ENCODE measurements at places on chromosomes 1 and 21. TPM values are rescaled to one million over a fixed set of nuclear protein-coding genes. Genes with fewer than 3 reads are reported as not detected.

DNA sequence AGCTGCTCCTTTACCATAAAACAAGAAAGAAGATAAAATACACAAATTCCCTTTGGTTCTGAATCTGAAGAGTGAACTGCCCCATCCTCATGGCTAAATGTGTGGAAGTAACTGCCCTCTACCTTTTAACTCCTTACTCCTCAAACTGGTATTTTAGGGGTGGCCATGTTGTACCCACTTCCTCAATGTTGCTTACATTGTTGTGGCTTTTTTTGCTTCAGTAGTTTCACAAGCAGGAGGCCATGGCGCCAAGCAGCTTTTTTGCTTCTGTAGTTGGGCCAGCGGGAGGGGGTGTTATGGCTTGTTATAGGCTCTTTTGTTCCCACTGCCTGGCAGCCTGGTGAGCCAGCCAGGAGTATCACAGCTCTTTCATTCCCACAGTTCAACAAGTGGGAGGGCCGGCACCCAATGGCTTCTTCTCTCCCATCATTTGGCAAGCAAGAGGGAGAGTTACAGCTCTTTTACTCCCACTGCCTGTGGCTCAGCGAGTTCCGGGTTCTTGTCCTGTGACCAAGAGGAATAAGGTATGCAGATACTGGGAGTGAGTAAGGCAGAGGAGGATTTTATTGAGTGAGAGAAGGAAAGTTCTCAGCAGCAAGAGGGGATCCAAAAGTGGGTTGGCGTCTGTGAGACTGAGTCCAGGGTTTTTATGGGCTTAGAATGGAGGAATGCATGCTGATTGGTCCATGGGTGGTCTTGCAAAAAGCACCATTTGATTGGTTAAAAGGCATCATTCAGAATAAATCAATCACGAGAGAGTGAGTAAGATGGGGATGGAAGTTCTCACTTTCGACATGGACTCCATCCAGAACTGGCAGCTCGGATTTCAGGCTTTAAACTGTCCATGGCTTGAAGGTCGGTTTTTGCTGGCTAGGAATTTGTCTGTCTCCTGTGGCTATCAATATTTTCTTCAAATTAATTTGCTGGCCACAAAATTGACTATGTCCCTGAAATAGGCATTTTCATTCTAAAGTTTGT is 429.6 kb downstream of the HLX start:
- no peak for DNase-seq

DNA sequence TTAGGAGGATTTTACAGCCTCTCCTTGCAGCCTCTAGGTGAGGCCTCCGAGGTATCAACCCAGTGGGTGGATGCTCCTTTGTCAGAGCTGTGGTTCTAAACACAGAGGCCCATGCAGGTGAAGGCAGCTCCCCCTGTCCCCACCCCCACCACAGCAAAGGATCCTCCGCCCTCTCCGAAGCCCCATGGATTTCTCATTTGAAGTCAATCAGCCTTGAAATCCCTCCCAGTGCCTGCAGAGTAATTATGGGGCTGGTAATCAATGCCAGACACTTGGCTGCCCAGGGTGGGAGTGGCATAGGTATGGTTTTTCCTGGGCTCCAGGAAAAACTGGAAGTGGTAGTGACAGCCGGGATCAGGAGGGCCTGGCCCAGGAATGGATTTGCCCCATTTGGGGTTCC is 119.5 kb upstream of the CSF3R start:
- DNase-seq: no peak

EDN2 gene
- 0.51 TPM for polyA plus RNA-seq

DNA sequence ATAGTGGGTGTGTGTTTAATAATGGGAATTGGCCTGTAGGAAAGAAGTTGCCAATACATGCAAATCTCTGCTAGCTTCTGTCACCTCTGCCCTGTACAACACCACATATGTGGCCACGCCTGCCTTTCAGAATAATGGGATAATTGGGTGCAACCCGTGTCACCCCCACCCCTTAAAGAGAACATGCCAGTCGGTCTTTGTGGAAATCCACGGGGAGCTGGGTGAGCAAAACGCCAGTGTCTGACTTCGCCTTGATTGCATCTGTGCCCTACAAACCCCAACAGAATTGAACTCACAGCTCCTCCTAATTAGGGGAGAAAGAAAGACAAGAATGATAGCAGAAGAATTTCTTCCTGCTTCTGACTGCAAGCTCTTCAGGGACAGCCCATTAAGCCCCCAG is 6.4 kb upstream of the PLXNA2 start:
- DNase-seq: no peak

GRCh38 chr1:211318576-211319280 is 7.9 kb upstream of the TRAF5 start:
- DNase-seq: no peak

NTMT2 gene
- polyA plus RNA-seq: not detected

DNA sequence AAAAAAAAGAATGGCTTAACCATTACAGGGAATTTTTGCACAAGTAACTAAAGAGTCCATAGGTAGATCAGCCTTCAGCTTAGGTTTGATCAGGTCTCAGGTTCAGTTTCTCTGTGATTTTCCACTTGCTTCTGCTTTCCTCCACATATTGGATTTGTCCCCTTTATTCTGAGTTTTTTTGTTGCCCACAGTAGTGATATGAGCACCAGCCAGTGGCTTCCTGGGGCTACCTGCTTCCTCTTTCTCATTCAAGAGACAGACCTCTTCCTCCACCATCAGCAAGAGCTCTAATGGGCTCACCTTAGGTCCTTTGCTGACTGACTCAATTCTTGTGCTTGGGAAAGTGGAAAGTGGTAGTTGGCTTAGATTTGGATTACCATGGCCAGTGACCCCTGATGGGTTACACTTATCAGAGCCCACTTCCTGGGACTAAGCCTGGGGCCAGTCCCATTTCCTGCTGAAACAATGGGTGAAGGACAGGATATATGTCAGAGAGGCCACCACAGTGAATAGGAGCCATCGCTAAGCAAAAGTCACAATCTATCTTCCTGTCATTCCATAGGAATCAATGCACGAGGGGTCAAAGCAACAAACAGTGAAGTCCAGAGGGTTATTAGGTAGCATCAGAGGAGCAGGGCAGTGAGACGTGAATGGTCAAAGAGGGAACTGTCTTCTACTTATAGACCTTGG is 12.8 kb upstream of the PLA2G2E start:
- DNase-seq: no peak

All from renal cortex interstitium (tissue), 15 donors.